ENCODE measurements at places on chromosomes 13 and 19.

DNA sequence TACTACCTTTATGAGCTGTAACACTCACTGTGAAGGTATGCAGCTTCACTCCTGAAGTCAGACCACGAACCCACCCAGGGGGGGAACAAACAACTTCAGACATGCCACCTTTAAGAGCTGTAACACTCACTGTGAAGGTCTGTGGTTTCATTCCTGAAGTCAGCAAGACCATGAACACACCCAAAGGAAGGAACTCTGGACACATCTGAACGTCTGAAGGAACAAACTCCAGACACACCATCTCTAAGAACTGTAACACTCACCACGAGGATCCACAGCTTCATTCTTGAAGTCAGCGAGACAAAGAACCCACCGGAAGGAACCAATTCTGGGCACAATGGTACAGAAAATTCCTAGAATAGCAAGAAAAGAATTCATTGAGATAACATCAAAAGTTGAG lies 1796.5 kb upstream of the MIR17HG start:
- DNase-seq, result no peak

DNA sequence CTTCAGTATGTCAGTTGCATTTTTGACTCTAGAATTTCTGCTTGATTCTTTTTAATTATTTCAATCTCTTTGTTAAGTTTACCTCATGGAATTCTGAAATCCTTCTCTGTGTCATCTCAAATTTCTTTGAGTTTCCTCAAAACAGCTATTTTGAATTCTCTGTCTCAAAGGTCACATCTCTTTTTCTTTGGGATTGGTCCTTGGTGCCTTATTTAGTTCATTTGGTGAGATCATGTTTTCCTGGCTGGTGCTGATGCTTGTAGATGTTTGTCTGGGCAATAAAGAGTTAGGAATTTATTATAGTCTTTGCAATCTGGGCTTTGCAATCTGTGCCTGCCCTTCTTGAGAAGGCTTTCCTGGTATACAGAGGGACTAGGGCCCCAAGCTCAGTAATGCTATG lies 18.5 kb upstream of the KBTBD7 start:
- no peak for DNase-seq

DNA sequence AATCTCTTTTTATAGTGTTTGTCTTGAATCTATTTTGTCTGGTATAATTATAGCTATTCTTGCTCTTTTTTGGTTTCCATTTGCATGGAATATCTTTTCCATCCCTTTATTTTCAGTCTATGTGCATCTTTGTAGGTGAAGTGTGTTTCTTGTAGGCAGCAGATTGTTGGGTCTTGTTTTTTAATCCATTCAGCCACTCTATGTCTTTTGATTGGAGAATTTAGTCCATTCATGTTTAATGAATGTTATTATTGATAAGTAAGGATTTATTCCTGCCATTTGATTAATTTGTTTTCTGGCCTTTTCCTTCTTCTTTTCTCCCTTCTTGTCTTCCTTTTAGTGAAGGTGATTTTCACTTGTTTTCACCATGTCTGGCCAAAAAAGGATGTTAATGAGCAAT lies 11.7 kb upstream of the ZDHHC20 start:
- DNase-seq, result no peak

- DNase-seq, result no peak
These were observed 106.5 kb downstream of the POSTN start for GRCh38 chr13:37492075-37492474.

- DNase-seq, result no peak
These were observed 968 bp upstream of the KL start for GRCh38 chr13:33015241-33015668.

- no peak for DNase-seq
These were observed 140.8 kb upstream of the SERP2 start for GRCh38 chr13:44232774-44233173.

DNA sequence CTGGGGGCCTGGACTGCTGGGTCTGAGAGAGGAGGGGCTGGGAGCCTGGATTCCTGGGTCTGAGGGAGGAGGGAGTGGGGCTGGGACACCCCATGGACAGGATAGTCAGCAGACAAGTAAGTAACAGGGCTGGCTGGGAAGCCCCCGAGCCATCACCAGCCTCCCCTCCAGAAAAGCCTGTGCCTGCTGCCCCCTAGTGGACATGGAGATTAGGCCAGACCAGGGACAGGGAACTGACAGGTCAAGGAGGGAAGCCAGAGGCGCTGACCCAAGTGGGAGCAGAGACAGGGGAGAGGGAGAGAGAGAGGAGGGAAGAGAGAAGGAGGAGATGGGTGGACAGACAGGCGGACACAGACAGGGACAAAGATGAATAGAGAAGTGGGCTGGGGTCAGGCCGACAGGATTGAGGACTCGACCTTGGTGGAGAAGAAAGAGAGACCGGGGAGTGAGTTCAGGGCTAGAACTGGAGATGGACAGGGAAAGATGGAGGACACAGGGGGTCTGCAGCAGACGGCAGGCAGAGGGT lies 6.7 kb upstream of the ERFL start:
- peak; percentile 97 for DNase-seq

GRCh38 chr13:31919241-31919640 lies 112.3 kb upstream of the FRY start:
- no peak for DNase-seq

Data from HuH-7 (cell line).